LHCN-M2 (cell line): ENCODE measurements at places on chromosomes 1 and 21. TPM values are rescaled to one million over a fixed set of nuclear protein-coding genes. Genes with fewer than 3 reads are reported as not detected.

LENEP gene
- total RNA-seq = not detected in 2 replicates

- DNase-seq = no peak
These were observed 458 bp downstream of the ZC3H12A start for GRCh38 chr1:37474697-37475379.

BSND gene
- total RNA-seq = not detected in 2 replicates

- DNase-seq = no peak
These were observed 1142.1 kb upstream of the PRMT6 start for GRCh38 chr1:105914403-105914802.

GRCh38 chr21:45143855-45144254 lies 69.5 kb downstream of the ADARB1 start:
- DNase-seq = no peak

- peak; percentile 6 for DNase-seq
These were observed 50.4 kb downstream of the MIGA1 start for GRCh38 chr1:77829851-77830250.

DNA sequence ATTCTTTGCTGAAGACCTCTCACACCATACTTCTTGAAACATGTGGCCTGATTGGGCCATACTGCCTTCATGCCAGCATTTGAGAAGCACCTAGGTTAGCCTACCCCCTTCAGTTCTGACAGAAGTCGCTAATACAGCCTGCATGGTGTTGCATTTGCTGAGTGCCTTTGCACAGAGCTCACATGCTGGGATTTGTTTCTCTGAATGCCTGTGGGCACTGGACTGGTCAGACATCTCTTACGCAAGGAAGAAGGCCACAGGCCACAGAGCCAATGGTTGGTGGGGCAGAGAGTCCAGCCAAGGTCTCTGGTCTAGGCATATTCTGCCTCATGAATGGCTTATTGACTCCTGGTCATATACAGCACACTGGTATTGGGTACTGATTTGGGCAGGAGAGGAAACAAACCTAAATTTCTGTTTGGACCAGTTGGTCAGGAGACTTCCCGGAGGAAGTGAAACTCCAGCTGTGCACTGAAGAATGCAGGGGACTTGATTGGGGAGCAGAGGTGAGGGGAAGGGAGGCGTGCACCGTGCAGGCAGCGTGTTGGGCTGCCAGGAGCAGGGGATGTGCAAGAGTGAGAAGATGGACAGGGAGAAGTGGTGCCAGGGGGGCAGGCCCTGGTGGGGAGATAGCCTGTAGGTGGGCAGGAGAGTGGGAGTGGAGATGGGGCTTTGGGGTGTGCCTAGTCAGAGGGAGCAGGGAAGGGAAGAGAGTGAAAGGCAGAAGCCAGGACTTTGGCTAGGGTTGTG lies 18.1 kb downstream of the URB2 start:
- DNase-seq = peak; percentile 24

DNA sequence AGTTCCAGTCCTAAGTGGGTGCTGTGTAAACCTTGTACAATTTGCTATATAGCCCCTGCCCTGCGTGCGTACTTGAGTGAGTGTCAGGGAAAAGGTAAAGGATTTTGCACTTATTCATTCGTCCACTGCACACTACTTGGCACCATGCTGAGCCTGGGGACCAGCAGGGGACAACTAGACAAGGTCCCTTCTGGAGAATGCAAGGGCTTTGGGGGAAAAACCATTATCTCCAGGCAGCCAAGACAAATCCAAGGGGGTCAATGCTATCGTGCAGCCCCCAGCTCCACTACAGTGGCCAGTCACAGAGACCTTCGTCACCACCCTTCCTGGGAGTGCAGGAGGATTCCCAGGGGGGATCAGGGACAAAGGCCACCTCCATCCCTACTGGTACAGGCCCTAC lies 39.7 kb downstream of the MATN1 start:
- no peak for DNase-seq

DNA sequence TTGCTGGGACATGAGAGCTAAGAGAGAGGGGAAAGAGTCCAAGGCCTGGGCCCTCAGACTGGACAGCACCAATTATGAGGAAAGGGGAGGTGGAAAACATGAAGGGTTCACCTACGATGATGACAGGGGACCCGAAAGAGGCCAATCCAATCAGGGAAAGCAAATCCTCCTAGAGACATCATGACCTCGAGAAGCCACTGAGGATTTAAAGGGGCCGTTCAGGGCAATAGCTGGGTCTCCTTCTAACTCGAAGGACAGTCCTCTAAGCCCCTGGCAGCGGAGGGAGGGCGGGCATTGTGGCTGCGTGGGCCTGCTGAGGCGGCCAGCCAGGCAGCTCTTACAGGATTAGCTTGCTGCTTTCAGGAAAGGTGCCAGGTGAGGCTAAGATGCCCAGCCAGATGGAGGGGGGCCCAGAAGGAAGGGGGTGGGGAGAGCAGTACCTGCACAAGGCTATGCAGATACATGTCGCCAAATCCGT lies 7.4 kb downstream of the MEF2D start:
- no peak for DNase-seq

DNA sequence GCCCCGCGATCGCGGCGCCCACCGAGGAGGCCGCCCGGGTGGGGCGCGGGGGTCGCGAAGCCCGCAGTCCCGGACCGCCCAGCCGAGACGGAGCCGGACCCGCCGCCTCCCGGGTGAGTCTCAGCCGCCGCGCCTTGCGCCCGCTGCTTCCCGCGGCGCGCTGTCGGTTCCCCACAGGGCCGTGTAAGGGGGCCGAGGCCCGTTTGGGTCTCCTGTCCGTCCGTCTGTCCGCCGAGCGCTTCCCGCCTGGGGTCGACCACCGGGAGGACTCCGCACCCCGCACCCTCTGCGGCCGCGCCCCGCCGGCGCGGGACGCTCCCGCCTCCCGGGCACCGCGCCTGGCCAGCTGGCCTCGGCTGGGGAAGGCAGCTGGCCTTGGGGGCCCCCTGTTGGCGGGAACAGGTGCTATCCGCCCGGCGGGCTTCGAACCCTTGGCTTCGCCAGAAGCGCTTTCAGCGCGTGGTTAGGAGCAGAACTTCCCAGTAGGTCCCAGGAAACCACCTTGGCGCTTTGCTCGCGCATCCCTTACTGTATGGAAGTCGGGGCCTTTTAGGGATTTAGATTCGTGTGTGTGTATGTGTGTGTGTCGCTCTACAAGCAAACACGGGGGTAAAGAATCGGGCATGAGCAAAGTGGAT lies 414 bp downstream of the TMEM51 start:
- DNase-seq = peak; percentile 41

DNA sequence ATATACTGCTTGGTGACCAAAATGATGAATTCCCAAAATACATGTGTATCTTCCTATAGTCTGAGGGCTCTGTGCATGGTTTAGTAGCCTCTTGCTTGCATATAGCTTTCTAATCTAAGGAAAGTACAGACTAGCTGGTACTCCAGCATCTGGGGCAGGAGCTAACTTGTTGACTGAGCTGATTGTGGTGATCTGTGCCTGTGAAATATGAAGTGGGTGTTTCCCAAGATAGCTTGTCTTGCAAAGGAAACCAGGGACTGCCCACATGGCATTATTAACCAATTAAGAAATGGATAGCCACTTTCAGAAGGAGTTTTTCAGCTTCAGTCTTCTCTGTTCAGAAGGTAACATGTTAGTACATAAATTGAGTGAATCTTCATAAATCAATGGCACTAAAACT lies 219.8 kb downstream of the NEGR1 start:
- DNase-seq = peak; percentile 6

NR5A2 gene
- not detected in 2 replicates for total RNA-seq

KCNQ4 gene
- 0.06 and 0.63 TPM in 2 replicates for total RNA-seq

- DNase-seq = no peak
These were observed 6.3 kb downstream of the UBE2G2 start for GRCh38 chr21:44795342-44795741.

DNA sequence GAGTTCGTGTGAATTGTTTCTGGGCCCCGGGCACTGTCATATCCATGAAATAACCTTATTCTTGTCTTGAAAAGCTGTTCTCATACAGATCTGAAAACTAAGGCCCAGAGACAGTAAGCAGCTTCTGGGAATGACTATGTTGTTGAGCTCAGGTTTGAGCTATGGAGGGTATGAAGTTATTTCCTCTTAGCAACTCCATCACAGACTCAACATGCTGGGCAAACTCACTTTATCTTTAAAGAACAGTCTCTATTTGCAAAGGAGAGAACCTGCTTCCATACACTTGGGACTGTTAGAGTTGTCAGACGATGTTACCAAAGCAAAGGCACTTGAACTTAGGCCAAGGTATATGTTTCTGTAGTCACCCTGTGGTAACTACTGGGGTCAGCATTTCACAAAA lies 90.0 kb downstream of the GPR88 start:
- no peak for DNase-seq

- no peak for DNase-seq
These were observed 122.5 kb downstream of the KIAA0319L start for GRCh38 chr1:35434703-35435102.

DNA sequence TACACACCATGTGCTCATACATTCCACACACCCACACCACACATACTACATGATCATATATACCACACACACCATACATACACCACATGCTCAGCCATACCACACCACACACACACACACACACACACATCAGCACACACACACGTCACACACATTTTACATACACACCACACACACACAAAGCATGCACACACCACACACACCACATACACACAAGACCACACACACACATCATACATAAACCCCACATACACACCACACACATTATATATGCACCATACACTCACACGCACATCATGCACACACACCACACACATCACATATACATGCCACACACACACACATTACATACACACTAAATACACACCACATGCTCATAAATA lies 124.5 kb upstream of the ERG start:
- DNase-seq = no peak

DNA sequence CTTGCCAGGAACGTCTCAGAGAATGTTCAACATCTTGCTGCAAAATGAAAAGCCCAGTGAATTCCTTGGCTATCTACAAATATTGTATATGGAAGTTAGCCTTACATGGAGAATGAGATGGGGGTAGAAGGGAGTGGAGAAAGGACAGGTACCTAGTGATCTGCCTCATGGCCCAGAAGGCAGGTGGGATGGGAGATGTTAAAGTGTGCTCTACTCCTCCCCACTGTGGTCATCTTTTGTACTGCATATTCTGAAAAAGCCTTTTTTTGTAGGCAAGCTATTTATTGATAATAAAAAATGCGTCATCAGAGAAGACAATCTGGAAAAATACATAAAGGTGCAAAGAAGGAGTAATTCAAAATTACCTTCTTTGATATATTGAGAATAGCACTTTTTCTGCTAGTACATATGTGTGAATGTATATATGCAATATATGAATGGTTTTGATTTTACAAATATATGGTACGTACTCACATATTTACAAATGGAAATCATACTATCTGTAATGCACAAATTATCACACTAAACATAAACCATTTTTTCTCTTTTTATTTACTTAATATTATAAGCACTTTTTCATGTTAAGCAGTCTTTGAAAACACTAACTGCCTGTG lies 19.1 kb upstream of the SLC5A9 start:
- peak; percentile 35 for DNase-seq

- DNase-seq = peak; percentile 2
These were observed 248.3 kb downstream of the NUF2 start for GRCh38 chr1:163570071-163570470.

PLEKHG5 gene
- 1.8 and 2.2 TPM in 2 replicates for total RNA-seq

GRCh38 chr21:39077876-39078275 lies 105.4 kb downstream of the PSMG1 start:
- DNase-seq = no peak

C1orf94 gene
- not detected in 2 replicates for total RNA-seq

GRCh38 chr1:200319148-200319547 lies 90.7 kb downstream of the ZNF281 start:
- DNase-seq = no peak

DNA sequence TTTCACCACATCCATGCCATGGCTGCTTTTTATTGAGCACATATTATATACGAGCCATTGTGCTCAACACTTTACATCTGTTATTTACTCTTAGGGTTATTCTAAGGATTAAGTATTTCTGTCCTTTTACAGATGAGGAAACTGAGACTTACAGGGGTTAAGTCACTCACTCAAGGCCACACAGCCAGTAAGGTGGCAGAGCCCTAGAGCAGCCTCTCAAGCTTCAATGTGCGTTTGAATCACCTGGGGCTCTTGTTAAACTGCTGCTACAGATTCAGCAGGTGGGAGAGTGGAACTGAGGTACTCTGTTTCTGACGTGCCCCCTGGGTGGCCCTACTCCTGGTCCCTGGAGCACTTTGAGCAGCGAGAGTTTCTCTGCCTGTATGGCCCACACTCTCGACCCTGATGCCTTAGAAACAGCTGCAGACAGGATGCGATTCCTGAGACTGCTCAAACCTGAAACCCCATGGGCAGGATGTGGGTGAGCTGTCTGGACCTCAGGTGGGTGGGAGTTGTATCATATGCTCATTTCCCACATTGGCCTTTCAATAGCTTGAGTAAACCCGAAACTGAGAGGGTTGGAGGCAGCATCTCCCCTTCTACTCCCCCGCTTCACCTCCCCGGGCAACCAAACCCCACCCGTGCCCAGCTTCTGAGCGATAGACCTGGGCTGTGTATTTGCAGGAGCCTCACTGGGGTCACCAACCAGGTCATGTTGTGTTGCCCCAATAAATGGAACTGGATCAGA lies 59.3 kb downstream of the MAN1C1 start:
- no peak for DNase-seq

HSPB7 gene
- 3.2 and 3.3 TPM in 2 replicates for total RNA-seq

DNA sequence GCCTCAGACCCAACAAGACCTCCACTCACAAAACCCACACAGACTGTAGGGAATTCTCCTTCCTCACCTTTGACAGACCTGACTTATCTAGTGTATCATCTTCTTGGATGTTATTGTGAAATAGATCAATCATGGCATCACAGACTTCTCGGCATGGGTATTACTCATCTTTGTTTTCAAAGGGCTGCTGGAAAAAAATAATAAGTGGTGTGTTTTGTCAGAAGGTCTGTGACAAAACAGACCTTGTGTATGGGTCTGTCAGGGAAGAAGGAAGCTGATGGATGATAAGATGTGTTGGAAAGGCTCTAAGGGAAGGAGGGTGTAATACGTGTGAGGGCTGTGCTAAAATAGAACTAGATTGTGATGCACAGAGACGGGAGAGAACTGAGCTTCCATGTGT lies 13.9 kb upstream of the S100A7 start:
- no peak for DNase-seq

GRCh38 chr1:190429141-190429540 lies 48.5 kb downstream of the BRINP3 start:
- DNase-seq = no peak

GRCh38 chr21:35658242-35658641 lies 402.1 kb downstream of the SETD4 start:
- DNase-seq = peak; percentile 79

GRCh38 chr1:16013220-16013907 lies 4.5 kb downstream of the HSPB7 start:
- peak; percentile 55 for DNase-seq
